ENCODE measurements at places on chromosomes 6 and 20.
A peak's percentile ranks its signal among the peaks of the same experiment; 100 is the strongest.

- no peak for DNase-seq
Measured at GRCh38 chr20:43514648-43514999, 7.1 kb downstream of the L3MBTL1 start.

GRCh38 chr20:59404749-59405148 is 104.3 kb downstream of the EDN3 start:
- DNase-seq = no peak

DNA sequence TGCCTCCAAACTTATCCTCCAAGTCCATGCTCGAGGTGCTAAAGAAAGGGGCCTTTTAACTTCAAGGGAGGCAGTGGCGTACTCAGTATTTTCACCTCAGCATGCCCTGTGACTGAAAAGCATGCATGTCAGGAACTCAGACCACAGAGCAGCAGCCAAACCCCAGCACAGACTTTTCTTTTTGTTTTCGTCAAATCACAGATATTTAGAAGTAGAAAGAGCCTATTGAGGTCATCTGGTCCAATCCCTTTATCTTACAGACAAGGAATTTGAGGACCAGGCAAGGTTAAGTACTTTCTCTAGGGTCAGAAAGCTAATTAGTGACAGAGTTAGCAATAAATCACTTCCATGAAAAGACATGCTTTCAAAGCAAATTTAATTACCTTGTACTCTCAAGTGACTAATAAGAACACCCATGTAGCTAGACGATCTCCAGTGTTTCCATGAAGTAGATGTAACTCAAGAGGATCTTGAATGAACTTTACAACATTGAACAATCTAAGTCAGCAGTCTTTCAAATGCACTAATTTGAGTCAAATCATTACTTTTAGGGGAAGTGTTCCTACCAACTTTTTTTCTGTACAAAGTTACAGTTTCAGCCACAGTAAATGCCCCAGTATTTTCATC is 35.9 kb downstream of the MOXD1 start:
- no peak for DNase-seq

- no peak for DNase-seq
Measured at GRCh38 chr6:111487661-111488060, 4.6 kb upstream of the REV3L start.

GRCh38 chr6:52877168-52877567 is 32.3 kb downstream of the GSTA3 start:
- no peak for DNase-seq

DNA sequence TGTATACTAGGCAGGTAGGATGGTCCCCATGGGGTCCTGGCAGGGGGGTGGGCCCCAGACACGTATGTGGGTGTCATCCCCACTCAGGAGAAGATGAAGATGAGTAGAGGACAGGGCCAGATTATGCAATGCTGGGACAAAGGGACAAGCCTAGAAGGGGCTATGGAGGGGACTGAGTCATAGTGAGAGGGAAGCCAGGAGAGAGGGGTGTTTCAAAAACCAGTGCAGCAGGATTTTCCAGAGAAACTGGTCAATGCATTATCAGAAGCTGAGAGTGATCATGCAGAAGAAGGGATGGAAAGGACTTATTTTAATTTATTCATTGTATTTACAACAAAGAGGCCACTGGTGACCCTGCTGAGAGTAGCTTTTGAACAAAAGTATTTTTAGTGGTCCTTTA is 74.0 kb downstream of the PPP1R3G start:
- DNase-seq = no peak

DNA sequence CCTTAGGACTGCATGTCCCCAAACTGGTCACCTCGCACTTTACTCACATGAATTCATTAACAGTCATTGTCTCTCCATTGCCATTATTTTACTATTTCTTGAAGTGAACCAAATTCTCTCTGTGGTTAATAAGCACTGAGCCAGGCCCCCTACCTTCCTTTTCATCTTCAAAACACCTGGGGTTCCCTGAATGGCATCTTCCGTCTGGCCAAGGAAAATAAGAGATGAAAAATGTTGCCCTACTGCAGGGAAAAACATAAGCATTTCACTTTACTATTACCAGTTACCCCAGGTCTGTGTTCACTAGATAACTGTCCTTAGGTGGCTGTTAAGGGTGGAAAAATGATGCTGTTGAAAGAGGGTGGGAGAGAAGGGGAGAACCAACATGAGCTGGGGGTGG is 10.0 kb upstream of the NKX2-2 start:
- no peak for DNase-seq

DNA sequence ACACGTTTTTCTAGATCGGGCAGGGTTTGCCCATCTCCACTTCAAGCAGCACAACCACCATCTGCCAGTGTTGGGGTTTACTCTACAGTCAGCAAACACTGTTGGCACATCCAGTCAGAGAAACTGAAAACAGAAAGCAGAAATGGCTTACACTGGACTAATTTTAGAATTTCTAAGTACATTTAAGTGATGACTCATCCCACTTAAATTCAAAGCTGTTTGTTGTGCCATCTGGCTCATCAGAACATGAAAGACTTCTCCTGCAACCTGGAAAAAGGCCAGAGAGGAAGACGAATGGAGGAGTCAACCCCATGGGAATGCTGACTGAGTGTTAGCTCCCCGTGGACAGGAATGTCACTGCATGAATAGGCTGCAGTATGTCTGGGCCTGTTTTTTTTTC is 21.8 kb downstream of the FAM209B start:
- peak; percentile 31 for DNase-seq

DNA sequence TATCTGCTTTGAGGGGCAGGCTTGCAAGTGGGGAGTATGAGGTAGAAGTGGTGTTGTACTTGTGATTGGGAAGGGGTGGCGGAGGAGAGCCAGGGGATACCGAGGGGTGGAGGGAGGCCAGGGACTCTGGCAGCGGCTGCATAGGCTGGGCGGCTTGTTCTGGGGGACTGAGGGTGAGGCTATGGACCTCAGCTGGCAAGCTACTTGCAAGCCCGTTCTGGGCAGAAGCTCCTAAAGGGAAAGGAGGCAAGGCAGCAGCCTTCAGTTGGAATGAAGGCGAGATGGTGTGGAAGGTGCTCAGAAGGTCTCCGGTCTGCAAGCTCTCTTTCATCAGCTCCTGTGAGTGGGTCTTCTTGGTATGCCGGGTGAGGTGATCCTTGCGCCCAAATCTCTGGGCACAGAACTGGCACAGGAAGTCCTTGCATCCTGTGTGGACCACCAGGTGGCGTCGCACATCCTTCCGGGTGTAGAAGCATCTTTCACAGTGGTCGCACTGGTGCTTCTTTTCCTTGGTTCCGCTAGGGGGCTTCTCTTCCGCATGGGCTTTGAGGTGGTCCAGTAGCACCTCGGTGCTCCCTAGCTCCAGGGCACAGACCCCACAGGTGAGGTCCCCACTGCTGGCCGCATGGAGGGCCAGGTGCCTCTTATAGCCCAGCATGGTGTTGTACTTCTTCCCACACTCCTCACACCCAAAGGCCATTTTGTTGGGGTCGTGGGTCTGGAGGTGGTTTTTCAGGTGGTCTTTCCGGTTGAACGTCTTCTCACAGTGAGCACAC is 66.0 kb downstream of the PLAGL1 start:
- DNase-seq = peak; percentile 90

DNA sequence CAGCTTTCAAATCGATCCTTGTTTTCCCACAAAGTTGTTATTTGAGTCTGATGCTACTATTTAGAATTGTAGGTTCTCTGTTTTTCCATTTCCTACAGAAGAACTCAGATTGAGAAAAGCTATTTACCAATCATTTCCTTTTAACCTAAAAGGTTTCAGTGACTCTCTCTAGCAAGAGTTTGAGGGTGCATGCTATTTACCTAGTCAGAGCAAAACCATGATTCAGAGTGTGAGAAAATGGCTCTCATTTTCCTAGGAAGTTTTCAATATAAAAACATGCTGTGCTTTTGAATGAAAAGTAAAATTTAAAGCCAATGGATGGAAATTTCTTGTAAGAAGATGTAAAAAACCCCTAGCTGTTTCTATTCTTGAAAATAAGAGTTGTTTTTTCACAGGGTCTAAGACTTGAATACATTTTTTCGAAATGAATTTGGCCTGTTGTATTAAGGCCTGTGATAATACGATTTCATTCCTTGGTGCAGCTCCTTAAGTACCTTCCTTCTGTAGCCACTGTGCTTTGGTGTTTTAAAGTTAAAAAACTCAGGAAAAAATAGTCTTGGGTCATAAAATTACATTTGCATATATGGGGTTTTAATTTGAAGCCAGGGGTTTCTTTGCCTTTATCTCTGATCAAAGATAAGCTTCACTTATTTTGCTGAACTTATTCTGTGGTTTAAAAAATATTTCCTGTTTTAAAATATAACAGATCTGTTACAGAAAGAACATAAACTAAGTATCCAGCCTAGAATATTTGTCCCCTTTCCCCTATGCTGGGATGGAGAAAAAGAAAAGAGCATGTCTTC is 18.0 kb upstream of the RSPH3 start:
- DNase-seq = no peak

GRCh38 chr6:12403201-12403826 is 113.2 kb downstream of the EDN1 start:
- no peak for DNase-seq

DNA sequence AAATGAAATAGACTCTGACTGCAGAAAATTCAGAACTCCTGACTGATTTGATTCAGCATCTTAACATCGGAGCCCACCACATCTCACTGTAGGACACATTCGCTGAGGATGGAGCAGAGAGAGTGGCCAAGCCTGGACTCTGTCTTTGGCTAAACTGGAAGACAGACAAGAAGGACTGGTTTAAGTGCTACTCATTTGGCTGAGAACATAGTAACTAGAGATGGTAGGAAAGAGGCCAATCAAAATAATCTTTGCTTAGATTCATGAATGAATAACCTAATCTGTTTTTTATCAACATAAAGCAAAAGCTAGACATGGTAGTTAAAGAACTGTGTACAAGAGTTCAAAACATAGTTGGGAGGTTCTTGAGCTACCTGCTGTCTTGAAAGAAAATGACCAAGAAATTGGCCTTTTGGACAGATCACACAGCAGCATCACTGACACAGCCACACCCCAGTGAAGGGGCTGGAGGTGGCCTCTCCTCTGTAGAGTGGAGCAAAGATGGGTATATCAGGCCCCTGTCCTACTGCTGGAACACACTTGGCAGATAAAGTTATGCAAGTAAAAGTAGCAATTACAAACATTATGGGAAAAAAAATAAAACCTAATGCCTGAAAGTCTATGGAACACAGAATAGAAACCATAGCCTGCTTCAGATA is 87.1 kb upstream of the NT5E start:
- DNase-seq = no peak

GRCh38 chr20:11249683-11250082 is 575.9 kb upstream of the JAG1 start:
- DNase-seq = no peak

GRCh38 chr6:24274441-24275083 is 83.3 kb downstream of the DCDC2 start:
- DNase-seq = no peak

- DNase-seq = no peak
Measured at GRCh38 chr6:92114091-92114675, 1305.2 kb downstream of the EPHA7 start.

GRCh38 chr6:31268836-31269235 is 3.1 kb downstream of the HLA-C start:
- DNase-seq = no peak

- peak; percentile 47 for DNase-seq
Measured at GRCh38 chr6:27503436-27504030, 30.6 kb upstream of the ZNF184 start.

GRCh38 chr20:51562027-51562331 is 19.5 kb upstream of the NFATC2 start:
- no peak for DNase-seq

- no peak for DNase-seq
Measured at GRCh38 chr6:3884007-3884745, 35.0 kb downstream of the FAM50B start.

DNA sequence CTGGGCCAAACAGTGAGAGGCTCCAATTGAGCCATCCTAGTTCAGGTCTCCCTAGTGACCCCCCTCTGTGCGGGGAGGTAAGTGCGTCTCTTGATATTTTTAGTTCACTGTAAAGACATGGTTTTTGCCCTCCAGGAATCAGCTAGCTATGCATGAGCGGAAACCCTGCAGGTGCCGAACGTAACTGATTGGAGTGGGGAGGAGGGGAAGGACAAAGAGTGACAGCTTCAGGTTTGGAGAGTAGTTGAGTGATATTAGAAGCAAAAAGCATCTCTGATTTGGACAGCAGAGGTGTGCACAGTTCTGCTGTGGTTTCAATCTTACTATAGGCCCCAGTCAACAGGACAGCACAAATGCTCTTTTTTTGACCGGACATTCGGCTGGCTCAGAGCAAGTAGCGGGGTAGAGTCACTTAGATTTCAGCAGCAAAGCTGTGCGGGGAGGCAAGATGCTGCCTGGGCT is 31.8 kb downstream of the TBC1D7 start:
- DNase-seq = no peak

- DNase-seq = no peak
Measured at GRCh38 chr6:155628306-155628705, 172.7 kb upstream of the NOX3 start.

GRCh38 chr20:10682939-10683338 is 9.1 kb upstream of the JAG1 start:
- no peak for DNase-seq

GRCh38 chr6:127515234-127515793 is 3.8 kb downstream of the MTCL3 start:
- DNase-seq = no peak

DNA sequence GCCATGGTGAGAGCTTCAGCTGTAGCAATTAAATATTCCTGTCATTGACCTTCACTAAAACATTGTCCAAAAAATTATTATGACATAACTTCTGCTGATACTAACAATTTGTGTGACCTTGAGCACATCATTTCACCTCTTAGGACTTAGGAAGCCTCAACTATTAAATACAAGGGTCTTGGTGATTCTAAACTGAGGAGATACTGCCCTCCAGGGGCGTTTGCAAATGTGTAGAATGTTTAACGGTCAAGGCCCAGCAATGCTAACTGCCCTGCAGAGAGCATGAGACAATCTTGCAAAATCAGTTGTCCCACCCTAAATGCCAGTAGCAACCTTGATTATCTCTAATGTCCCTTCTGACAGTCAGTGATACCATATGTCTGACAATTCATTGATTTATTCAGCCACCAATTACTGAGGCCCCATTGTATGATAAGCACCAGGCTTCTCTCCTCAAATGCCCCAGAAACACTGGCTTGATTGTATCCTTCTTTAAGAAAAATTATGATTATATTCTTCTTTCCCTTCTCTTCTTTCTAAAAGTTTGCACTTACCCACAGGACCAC is 284.1 kb upstream of the PLN start:
- no peak for DNase-seq

GRCh38 chr6:139852488-139853140 is 478.2 kb upstream of the CITED2 start:
- DNase-seq = no peak

- no peak for DNase-seq
Measured at GRCh38 chr6:39203436-39204159, 25.7 kb downstream of the KCNK5 start.

GRCh38 chr6:47545223-47545622 is 67.6 kb downstream of the CD2AP start:
- DNase-seq = no peak

DNA sequence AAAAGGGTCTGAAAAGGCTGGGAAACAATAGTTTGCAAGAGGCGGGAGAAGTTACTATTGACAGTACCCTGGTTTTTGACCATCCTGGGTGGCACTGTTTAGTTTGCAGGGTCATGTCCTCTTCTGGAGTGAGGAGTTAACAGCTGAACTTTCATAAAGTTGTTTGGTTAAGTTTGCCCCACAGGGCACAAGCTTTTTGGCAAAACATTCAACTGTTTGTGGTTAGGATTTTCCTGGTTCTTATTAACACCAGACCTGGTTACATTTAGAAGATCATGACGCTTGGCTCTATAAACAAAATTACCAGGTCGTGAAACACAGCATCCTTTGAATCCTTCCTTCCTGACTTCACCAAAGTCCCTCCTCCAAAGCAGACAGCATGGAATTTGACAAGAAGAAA is 106.1 kb downstream of the RIN2 start:
- no peak for DNase-seq
